ENCODE measurements at places on chromosomes 3 and 15.

DNA sequence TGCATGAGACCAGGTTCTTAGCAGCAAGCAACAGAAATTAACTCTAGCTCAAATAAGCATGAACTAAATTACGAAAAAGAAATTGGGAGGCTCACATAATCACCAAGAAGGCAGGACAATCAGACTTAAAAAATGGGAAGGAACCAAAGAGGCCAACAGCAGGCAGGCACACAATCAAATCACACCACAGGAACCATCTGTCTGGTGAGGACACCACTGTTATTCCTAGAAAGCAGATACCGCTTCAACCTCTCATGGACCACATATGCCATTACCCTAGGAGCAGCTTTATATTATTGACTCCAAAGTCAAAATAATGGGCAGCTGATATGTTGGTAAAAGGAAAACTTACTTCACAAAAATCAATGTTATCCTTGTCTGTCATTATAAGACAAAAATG is 51.6 kb downstream of the SUCLG2 start:
- DNase-seq: no peak

DNA sequence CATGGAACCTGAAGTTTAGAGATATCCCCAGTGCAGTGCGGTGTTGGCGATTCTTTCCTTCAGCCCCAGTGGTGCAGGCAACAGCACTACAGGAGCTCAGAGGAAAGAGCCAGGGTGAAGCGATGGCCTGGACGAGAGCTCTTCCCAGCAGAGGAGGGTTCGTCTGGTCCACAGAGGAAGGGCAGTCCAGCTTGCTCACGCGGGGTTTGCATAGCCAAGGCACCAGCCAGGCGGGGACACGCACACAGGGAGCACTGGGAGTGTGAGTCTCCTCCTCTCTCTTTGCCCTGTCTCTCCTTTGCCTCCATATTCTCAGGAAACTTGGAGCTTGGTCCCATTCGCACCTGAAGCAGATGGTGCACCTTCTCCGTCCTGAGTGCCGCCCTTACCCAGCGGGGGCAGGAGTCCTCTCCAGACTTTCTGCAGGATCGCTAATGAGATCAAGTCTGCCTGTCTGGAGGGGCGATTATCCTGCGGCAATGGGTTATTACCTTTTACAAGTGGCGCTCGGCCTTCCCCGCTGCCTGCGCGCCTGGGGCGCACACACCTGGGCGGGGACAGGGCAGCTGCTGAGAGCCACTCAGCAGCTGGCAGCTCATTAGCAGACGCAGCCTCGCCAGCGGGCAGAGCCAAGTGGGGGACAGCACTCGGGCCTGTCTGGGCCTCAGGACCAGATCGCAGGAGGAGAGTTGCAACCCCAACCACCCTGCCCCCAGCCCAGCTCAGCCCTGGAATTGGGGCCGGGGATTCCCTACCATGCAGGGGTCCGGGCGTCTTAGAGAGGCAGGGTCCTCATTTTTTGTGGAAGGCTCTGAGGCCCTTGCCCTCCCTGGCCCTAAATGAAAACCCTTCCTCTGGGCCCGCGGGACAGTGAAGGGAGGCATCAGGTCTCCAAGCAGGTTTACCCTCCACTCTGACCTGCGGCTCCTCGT is 119.0 kb upstream of the MEF2A start:
- no peak for DNase-seq

- DNase-seq: no peak
Observed at GRCh38 chr3:23811919-23812318, 6.2 kb downstream of the UBE2E1 start.

- DNase-seq: no peak
Observed at GRCh38 chr3:9785602-9786001, 6.7 kb downstream of the TADA3 start.

DNA sequence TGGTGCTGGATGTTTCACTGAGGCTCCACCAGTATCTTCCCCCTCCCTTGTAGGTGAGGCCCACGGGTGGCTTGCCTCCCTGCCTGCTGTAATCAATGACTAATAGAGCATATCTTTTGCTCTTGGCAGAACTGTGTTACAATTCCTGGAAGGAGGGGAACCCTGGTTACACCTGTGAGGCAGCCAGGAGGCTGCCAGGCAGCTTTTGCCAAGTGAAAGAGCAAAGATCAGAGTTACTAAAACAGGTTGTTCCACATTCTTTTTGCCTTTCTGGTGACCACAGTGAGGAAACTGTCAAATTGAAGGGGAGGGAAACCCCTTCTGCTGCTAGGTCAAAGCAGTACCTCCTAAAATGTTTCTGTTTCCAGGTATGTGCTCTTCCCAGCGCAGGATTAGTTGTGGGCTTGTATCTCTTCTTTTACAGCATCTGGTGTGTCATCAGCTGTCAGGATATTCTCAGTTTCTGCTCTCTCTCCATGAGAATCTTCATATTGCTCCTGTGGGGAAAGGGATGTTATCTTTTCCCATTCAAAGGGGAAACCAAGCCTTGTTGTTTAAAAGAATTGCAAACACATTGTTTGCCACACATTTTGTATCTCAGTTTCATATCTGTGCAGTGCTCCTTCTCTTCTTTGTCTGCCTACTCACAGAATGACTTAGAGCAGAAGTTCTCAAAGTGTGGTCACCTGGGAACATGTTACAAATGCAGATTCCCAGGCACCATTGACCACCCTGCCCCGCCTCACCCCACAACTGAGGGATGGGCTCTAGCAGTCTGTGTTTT is 137.4 kb upstream of the UMPS start:
- no peak for DNase-seq

- DNase-seq: peak; percentile 68
Observed at GRCh38 chr15:70142322-70143191, 44.8 kb upstream of the TLE3 start.

GRCh38 chr15:48085591-48085930 is 35.2 kb upstream of the SLC24A5 start:
- no peak for DNase-seq

DNA sequence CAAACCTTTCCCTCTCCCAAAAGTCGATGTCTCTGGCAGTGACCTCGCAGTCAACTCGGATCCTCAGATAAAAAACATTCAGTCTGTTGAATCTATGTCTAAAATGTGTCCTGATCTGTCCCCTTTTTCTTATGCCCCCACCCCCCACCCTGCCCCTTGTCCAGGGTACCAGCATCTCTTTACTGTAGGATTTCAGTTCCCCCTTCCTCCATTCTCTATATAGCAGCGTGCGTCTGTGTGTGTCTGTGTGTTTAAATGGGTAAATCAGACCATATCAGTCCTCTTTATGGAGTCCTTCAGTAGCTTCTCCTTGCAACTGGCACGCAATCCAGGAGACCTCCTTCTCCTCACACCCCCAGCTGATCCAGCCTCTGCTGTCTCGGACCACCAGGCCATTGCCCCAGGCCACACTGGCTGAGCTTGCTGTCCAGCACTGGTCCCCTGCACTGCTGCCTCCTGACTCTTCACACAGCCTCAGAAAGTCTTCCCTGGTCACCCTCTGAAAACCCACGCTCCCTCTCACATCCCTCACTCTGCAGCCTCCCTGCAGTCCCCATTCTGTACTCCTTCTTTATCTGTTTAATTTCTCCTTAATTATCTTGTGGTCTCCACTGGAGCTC is 1.5 kb downstream of the LRRK1 start:
- no peak for DNase-seq

DNA sequence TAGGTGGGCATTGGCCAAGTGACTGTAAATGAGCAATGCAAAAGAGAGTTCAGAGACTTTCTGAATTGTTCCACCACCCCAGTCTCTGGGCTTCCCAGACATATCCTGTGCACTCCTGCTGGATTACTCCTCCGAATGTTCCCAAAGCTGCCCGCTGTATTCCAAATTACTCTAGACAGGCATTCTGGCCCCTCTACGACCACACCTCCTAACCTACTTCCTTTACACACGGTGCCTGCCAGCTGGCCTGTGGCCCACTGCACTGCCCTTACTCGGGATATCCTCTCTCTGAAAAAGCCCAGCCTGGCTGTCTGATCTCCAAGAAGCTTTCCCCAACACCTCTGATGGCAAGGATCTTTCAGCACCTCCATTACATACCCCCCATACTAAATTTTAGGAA is 66.6 kb downstream of the DUT start:
- DNase-seq: no peak

DNA sequence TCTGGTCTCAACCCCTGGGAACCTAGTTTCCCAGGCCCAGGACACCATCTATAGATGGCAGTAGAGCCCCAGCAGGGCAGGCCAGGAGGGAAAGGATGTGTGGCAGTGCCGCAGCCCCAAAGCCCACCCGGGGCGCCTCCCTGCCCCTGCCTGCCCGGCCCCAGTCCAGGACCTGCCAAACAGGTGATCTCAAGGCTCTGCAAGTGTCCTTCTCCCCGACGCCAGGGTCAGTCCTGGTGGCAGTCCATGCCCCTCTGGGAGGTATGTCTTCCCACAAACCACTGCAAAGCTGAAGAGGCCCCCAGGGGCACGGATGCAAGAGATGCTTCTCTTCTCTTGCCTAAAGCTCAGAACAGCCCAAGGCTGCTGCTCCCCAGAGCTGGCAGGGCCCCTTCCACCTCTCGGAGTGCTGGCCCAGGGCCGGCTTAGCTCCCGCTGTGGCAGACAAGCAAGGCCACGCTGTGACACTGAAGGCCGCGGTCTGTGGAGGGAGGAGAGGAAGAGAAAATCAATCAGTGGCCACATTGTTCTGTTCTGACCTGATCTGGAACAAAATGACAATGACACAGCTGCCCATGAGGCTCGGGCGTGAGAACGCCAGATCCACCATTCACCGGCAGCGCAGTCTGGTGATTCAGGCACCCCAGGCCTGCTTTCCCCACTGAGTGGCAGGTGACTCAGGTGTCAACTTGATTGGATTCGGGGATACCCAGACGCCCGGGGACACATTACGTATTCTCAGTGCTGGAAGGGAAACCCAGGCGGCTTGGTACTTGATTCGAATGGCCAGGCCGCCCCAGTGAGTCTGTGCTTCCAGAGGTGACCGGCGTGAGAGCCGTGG is 34.0 kb downstream of the KLHL25 start:
- DNase-seq: no peak

GRCh38 chr3:484341-484740 is 287.8 kb downstream of the CHL1 start:
- no peak for DNase-seq

DNA sequence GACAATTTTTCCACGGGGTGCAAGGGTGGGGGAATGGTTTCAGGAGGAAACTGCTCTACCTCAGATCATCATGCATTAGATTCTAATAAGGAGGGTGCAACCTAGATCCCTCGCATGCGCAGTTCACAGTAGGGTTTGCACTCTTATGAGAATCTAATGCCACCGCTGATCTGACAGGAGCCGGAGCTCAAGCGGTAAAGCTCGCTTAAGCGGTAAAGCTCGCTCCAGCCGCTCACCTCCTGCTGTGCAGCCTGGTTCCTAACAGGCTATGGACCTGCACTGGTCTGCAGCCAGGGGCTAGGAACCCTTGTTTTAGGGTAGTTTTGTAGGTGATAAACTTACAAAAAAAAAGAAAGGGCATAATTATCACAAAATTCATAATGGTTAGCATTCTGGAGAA is 53.9 kb upstream of the RYR3 start:
- DNase-seq: no peak

Measured in astrocyte of the hippocampus (primary cell).